Effector CD8-positive, alpha-beta T cell (primary cell): ENCODE measurements at places on chromosomes 5 and 9.

- no peak for DNase-seq
Measured at GRCh38 chr5:154386952-154387629, 58.7 kb upstream of the SAP30L start.

GRCh38 chr5:13558408-13558807 lies 386.1 kb downstream of the DNAH5 start:
- no peak for DNase-seq

GRCh38 chr9:8491563-8491962 lies 692.0 kb upstream of the DMAC1 start:
- no peak for DNase-seq

DNA sequence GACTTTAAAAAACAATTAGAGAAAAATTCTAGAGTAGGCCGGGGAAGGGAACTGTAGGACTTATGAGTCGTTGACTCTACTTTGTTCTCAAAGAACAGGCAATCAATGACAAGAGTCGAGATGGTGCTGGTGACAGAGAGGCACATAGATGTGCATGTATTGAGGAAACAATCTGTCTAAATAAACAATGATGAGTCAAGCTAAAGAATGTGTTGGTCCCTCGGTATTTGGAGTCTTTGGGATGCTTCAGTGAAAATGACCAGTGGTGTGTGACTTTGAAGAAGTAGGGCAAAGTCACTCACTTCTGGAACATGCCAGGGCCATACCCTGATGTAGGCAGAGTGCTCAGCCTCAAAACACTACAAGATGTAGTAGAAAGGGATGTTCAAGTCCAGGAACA lies 288.1 kb upstream of the PANK3 start:
- no peak for DNase-seq

- DNase-seq, result no peak
Measured at GRCh38 chr9:5440426-5440825, 2.7 kb upstream of the PLGRKT start.

- no peak for DNase-seq
Measured at GRCh38 chr9:98281281-98281680, 25.8 kb upstream of the TBC1D2 start.

DNA sequence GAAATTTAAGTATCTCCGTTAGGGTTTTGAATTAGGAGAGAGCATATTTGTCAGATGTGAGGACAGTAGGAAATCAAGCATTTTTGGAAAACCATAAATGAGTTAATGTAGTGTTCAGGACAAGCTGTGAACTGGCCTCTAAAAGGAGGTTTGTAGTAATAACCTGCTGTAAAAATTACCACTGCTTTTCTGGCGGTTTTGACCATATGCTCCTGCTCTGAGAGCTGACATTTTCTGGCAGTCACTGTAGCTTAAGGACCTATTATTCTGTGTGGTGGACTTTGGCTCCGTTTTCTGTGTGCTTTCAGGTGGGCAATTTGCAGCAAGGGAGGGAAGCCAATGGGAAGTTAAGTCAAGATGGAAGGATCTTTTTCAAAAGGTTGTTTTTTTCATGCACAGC lies 111.1 kb downstream of the SGCD start:
- no peak for DNase-seq

DNA sequence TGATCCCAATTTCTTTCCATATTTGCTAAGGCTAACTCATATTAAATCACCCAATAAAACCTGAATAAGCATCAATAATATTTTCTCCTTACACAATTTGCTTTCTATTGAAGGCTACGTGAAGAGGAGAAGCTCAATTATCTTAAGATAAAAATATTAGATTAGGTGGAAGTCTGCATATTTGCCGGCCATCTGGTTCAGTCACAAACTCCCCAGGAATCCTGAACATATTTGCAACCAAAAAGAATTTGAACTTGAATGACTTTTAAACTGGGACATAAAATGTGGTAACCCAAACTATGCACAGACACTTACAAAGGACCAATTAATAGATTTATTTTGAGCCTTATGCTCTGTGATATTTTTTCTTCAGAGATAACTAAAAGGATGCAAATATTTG lies 92.3 kb downstream of the HAPLN1 start:
- DNase-seq, result no peak

GRCh38 chr9:886886-887285 lies 45.4 kb downstream of the DMRT1 start:
- no peak for DNase-seq

DNA sequence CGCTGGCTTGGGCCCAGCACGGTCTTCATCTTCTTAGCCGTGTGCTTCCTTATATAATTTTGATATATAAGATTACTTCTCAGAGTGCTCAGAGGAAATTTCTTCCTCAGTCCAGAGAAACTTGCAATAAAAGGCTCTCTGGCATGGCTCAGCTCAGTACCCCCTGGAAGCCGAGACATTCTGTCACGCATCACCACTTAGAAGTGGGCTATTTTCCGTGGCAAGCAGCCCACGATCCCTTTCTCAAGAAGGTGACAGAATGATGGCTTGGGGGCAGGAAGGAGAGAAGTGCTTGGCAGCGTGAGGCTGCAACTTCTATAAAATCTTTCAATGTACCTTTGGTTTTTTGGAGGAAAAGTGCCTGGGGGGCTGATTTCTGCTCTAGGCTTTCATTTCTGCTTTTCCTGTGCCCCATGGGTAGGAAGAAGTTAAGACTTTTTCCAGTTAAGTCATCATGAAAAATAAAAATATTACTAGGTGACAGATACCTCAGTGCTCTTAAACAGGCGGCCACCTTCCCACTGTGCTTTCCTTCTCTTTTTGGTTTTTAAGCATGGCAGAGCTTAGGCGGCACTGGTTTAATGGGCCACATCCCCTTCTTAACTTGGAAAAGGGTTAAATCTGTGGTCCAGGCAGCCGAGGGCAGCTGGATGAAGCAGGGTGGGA lies 104.6 kb downstream of the MVB12B start:
- DNase-seq, result no peak

DNA sequence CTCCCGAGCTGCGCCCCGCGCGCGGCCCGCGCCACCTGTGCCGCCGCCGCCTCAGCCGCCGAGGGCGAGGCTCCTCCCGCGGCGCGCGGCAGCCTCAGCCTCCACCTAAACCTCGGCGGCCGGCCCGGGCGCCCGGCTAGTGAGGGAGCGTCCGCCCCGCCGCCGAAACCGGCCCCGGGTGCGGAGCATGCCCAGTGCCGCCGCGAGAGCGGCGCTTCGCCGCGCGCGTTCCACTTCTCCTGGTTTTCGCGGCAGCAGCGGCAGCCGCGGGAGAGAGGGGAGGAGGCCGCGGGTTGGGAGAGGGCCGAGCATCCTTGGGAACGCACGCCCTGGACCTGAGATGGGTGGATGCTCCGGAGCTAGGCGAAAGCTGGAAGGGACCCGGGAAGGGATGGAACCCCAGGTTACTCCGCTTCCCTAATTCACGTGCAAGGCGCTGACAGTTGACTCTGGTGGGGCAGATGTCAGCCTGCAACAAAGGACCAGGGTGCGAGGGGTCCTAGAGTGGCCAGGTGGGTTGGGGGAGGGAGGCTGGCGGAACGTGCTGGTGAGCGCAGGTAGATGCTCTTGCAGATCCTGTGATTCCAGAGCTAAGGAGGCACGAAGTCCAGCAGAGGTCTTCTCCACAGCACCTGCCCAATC lies at the start of gene CTNND2:
Gene CTNND2 (minus strand): TSS at position 182 of the 642 bp plus-strand sequence. CDS start 593 bp downstream, outside the sequence.
- DNase-seq, result no peak

GRCh38 chr5:25539536-25539935 lies 894.8 kb upstream of the CDH10 start:
- DNase-seq, result no peak

DNA sequence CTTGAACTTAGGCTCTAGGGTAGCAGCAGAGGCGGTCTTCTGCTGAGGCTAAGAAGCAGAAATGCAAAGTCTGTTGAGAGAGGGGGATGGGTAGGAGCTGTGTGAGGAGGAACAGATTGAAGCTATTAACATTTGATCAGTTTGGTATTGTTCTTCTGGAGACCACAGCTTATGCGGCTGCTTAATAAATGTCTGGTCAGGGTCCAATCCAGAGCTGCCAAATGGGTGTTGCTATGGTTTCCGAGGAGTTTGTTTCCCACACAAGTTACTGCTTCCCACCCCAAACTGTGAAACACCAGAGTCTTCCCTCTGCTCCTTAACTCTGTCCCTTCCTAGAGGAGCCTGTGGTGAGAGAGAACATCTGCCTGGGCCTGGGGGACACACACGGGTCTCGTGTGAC lies 142.2 kb upstream of the KLF4 start:
- no peak for DNase-seq

DNA sequence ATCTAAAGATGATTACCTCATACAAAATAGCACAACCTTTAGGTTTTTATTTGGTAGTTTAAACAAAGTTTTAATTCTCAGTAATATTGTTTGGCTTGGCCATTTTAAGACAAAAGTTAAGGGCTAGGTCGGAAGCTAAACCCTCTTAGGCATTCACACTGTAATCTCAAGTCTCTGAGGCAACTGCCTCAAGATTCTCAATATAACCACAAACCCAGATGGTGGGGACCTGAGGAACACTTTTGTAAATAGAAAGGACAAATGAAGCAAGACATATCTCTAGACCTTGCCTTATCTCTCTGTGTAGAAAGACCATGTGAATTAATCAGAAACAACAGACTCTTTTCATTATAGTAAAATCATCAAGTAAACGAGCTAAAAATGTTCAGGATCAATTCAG lies 500.2 kb upstream of the CDH6 start:
- DNase-seq, result no peak

GRCh38 chr5:113447498-113448050 lies 12.8 kb upstream of the TSSK1B start:
- no peak for DNase-seq

- DNase-seq, result peak; percentile 63
Measured at GRCh38 chr9:122125158-122125508, 32.0 kb upstream of the TTLL11 start.

DNA sequence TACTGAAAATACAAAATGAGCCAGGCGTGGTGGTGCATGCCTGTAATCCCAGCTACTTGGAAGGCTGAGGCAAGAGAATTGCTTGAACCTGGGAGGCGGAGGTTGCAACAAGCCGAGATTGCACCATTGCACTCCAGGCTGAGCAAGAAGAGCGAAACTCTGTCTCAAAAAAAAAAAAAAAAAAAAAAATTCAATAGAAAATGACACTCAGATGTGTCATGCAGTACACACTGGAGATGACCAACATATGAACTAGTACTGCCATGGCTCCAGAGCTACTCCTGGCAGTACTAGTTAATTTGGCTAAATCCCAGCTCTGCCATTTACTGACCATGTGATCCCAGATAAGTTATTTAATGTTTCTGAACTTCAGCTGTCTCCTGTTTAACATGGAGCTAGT lies 7.3 kb downstream of the ATOX1 start:
- no peak for DNase-seq

DNA sequence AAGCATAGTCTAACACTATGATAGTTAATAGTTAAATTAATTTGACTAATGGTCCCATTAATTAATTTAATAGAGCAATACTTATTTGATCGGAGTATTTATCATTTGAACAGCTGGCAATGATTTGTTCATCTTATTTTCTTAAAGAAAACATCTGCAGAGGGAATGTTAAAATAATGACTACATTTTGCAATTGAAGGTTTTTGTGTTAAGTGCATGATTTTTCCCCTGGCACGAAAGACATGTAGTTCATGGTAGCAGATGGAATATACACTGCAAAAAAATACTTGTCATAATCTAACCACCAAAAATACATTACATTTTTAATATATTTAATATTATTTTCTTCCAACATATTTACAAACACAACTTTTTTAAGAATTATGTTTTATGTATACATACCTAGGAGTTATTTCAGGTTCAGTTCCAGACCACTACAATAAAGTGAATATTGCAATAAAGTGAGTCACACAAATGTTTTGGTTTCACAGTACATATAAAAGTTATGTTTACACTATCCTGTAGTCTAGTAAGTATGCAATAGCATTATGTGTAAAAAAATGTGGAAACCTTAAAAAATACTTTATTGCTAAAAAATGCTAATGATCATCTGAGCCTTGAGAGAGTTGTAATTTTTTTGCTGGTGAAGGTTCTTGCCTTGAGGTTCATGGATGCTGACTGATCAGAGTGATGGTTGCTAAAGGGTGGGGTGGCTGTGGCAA lies 292.6 kb upstream of the DAB2 start:
- DNase-seq, result no peak

DNA sequence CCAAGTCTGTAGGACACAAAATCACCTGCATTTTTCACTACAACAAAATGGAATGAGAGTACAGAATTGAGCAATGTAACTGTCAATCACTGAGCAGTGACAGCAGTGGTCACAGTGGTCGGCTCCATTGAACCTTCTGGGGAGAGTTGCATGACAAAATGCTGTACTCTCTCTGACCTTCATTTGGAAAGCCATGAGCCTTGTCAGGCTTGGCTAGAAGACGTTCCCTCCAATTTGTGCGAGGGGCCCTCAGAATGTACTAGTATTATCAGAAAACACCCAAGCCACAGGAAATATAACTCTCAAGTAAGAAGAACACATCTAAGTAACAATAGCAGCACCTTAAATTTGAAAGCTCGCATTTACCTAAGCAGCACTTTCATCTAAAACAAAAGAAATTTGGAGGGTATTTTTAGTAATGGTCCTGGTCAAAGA lies 425.6 kb upstream of the MEF2C start:
- no peak for DNase-seq

- peak; percentile 22 for DNase-seq
Measured at GRCh38 chr5:56816546-56817081, 1.3 kb downstream of the MAP3K1 start.

DNA sequence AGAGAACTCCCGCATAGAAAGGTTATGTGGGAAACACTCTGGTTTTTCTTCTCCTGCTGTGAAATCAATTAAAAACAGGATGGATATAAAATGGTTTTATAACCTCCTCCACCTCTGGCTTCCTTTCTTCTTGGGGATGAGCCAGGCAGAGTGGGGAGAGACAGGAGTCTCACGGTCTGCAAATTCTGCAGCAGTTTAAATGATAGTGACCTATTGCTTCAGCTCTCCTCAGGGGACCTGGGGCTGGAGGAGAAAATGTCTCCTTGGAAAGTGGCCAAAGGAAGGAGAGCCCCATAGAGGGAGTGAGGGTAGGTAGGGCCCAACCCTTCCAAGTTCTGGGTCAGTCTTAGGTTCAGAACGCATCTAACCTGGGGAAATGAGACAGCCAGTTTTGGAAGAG lies 118.8 kb downstream of the MTX3 start:
- no peak for DNase-seq

- DNase-seq, result no peak
Measured at GRCh38 chr5:172646716-172647285, 5.7 kb downstream of the NEURL1B start.

DNA sequence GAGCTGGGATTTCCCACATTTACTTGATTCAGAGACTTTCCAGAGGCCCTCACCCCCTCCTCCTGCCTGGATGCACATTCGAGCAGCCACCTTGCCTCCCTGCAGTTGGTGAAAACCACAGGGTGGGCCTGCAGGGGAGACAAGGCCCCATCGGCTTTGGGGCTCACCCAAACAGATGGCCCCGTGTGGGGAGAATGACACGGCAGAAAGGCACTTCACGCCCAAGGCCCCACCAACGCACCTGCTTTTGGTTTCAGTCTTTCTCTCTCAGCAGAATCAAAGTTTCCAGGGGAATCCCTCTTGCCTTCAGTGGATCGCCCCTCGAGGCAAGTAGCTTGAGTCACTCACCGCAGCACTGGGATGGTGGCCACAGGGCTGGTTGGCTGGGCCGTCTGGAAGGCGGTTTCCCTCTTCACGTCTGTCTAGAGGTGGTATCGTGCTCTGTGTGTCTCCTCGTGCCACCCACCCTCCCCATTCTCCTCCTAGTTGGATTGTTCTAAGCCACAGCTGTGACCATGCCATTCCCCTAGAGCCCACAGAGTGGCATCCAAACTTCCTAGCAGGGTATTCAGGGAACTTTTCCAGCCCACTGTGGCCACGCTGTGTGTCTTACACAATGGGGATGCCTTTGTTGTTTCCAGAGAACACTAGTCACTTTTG lies 31.8 kb downstream of the SEC61B start:
- DNase-seq, result no peak

- DNase-seq, result no peak
Measured at GRCh38 chr5:127079994-127080491, 6.7 kb upstream of the C5orf63 start.

GRCh38 chr9:73143711-73144328 lies 7.8 kb upstream of the ANXA1 start:
- DNase-seq, result no peak
